Stimulated activated CD8-positive, alpha-beta memory T cell treated with anti-CD3 and anti-CD28 coated beads, Interleukin-7, amount 100 ng/mL, for 1 hour (primary cell): ENCODE measurements at places on chromosomes 3 and 15.

- DNase-seq, result no peak
These were observed 245.4 kb downstream of the ULK4 start for GRCh38 chr3:41716471-41716870.

GRCh38 chr3:155225417-155225816 is 68.1 kb downstream of the STRIT1 start:
- DNase-seq, result no peak

DNA sequence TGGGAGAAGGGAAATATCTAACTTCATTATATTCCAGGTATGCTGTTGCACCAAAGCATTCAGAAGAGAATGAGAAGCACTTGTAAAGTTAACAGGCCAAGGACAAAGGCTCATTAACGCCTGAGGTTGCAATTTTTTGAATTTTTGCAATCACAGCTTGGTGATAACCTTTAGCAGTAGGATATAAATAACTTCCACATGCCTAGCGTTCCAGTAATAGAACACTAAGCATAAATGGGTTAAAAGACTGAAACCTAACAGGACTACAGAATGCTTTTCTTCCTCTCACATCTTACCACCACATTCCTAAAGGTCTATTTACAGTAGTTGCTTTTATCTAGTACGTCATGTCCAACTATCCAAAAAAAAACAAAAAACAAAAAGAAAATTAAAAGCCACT is 57.4 kb upstream of the IMPG2 start:
- no peak for DNase-seq

DNA sequence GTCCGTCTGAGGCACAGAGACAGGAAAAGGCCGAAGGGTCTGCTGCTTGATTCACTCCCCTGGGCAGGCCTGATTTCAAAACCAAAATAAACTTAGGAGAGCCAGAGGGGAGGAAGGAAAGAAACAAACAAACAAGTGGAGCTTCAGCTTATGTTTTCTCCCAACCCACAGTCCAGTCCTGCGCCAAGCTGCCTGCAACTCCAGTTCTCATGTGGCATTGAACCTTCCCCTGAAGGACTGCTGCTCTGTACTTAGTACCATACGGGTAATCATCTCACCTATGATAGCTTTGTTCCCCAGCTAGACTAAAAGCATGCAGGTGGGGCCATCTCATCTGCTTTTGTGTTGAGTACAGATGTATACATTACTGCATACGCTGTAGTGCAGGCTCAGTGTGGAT is 236.4 kb downstream of the THRB start:
- DNase-seq, result no peak

- DNase-seq, result no peak
These were observed 74.0 kb upstream of the PHLDB2 start for GRCh38 chr3:111785034-111785433.

DNA sequence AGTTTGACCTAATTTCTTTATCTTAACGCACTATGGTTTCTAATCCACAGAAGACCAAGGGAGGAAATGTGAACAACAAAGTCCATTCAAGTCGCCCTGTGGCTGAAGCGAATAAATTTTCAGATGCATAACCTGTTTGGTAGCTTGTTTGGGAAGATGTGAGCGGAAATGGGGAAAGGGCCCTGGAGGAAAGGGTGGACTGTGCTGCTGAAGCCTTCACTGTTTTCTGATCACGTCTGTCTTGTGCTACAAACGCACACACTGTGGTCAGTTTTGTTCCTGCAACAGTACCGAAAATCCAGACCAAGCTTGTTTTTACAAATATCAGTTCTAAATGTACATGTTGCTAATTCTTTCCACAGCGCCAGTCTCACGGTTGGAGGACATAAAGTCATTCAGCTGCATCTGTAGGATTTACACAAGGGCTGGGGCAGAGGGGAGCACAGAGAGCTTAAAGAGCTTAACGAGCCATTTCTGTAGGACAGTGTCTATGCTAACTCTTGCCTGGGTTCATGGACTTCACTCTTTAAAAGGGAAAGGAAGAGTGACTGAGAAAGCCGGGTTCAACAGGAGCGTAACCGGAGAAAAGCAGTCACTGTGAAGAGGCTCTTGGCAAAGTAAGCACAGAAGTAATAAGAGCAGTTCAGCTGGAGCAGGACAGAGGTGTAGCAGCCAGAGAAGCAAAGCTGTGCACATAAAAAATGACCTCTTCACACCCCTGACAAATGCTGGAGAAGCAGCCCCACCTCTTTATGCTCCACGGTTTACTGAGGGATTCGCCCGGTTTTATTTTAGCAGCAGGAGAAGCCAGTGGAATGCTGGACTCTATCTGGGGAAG is 66.6 kb downstream of the USF3 start:
- no peak for DNase-seq

DNA sequence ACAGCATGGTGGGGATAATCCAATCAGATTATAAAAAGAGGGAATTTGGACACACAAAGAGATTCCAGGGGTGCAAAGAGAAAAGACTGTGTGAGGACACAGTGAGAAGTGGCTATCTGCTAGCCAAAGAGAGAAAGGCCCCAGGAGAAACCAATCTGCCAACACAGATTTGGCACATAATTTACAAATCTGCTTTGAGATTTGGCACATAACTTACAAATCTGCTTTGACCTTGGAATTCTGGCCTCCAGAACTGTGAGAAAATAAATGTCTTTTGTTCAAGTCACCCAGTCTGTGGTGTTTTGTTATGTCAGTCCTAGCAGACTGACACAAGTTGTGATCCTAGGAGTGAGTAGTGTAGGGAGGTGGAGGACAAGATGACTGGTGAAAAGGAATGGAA is 3.5 kb upstream of the TM4SF18 start:
- DNase-seq, result no peak

DNA sequence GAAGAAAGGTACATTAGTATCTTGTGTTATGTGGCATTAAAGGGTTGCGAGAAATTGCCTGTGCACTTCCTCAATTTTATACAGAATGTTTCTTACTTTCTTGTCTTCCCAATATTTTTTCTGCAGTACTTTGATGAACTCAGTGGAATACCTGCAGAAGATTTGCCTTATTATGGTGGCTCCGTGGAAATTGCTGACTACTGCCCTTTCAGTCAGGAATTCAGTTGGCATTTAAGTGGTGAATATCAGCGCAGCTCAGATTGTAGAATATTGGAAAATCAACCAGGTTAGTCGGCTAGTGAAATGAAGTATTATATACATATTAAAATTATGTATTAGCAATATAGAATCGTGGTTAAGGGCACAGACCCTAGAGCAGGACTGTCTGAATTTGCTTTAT is 61.3 kb downstream of the LMLN start:
- no peak for DNase-seq

DNA sequence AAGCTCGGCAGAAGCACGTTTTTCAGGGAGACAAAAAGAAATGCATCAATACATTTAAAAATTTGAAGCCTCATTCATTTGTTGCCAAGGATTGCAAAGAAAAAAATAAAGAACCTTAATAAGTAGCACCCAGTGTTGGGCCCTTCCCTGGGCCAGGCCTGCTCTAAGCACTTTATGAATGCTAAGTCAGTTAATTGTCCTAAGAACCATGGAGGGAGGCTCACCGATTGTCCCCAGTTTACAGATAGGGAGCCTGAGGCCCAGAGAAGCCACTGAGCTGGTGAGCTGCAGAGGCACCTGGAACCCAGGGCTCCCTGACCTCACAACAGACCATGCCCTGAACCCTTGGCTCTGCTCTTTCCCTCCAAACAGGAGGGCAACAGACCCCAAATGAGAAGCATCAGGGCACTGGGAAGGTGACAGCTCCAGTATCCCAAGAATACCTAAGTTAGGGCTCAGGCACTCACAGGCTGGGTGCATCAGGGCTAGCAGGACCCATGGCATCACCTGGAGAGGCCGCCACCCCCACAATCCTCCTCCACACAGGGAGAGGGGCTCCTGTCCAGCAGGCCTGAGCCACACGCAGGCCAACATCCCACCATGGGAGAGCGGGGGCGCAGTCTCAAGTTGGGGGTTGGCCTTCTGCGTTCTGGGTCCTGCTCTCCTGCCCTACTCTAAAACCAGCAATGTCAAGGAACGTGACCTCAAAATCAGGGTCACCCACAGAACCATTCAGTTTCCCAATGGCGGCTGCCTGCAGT is 3.9 kb downstream of the GRIP2 start:
- DNase-seq, result no peak

DNA sequence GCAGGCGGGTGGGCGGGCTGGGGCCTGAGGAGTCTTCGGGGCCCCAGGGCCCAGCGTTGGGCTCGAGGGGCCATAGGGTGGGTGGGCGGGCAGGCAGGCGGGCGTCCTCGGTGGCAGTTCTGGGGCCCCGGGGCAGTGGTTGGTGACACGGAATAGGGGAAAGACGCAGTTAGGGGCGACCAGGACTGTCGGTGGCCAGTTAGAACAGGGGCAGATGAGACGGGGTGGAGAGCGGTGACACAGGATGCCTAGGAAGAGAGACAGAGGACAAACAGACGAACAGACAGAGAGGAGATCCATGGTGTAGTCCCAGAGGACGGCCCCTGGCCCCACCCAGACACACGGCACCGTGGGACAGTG is 36.5 kb downstream of the GRIP2 start:
- DNase-seq, result no peak

DNA sequence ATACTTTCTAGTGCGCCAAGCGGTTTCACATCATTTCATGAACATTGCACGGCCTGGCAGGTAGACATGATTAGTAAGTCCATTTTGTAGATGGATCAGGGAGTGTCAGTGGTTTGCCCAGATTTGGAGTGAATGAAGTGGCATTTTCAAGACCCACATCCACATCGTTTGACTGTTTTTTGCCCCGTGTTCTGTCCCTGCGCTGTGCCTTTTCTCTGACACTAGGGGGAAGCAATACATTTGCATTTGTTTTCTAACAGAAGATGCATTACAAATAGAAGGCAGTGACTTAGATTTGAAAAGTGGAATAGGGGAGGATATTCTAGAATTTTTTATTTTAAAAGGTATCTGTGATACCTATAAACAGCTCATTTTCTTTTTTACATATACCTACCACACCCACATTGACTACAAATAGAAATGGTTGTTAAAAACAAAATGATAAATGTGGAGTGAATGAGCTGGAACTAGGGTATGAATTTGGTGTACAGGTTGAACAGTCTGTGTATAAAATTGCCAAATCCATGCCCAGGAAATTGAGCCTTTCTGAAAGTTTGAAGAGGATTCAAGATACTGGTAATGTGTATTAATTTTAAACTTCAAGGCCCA is 98.0 kb downstream of the USP13 start:
- DNase-seq, result no peak

- DNase-seq, result no peak
These were observed 2.7 kb downstream of the BOC start for GRCh38 chr3:113213896-113214587.

DNA sequence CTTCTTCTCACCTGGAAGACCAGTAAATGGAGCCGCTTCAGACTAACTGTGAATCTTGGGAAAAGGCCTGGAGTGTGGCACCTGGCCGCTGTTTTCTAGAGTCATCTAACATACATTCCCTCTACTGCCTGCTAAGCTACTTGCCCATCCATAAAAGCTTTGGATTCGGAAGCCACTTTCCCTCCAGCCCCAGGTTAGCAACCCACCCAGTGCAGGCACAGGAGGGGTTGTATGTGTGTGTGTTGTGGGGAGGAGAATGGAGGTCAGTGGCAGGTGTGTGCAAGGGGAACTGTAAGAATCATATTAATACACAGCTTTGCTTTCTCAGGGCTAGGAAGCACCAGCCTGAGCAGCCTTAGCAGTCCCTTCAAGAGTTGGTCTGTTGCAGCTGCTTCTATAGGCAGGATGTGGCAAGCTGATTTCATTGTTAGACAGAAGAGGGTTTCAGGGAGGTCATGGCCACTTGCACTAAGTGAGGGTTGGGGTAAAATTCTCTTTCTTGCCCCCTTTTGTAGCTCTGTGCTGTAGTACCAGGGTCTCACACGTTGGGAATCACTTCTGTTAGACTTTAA is 8.9 kb downstream of the NSUN3 start:
- DNase-seq, result no peak

DNA sequence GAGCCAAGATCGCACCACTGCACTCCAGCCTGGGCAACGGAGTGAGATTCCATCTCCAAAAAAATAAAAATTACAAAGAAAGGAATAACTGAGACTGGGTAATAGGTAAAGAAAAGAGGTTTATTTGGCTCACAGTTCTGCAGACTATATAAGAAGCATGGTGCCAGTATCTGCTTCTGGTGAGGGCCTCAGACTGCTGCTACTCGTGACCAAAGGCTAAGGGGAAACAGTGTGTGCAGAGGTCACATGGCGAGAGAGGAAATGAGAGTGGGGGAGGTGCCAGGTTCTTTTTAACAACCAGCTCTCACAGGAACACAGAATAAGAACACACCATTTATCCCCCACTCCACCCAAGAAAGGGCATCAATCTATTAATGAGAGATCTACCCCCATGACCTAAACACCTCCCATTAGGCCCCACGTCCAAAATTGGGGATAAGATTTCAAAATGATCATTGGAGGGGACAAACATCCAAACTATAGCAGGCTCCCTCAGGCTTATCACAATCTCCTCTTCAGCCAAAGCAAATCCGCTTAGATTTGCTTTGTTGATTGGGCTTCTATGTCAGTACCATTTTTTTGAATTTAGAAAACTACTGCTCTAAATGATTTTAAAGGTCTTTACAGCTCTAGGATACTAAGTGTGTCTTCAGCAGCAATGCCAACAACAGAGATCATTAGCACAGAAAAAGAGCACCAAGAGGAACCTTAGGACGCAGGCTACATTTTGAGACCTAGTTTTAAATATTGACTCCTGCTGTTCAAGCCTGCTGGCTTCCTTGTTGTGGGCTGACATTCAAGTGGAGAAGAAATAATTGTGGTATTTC is 84.2 kb upstream of the TBL1XR1 start:
- no peak for DNase-seq

DNA sequence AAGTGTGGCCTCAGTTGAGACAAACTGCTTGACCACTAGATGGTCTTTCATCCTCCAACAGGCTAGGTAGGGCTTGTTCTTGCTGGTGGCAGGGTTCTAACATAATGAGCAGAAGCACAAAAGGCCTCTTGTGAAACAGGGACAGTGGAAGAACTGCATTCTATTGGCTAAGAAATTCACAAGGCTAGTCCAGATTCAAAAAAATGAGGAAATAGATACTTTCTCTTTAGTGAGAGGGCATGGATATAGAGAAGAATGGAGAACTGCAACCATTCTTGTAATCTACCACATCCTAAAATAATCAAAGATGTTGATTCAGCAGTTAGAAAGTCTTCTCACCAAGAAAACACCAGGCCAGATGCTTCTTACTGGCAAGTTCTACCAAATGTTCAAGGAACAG is 143.7 kb upstream of the LRIG1 start:
- no peak for DNase-seq

DNA sequence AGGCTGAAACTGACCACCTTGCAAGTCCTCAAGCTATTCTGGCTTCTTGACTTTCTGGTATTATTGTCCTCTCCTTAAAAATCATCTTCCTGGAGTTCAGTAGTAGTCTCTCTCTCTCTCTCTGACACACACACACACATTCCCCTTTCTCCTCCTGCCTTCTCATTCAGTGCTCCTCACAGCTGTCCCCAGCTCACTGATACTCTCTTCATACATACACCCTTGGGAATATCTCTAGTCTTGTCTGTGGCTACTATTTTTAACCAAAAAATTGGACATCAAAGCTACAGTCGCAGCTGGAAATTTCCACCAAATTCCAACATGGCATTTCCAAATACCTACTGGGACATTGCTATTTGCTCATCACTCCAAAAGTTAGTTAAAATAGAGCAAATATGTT is 178.9 kb downstream of the ECT2 start:
- DNase-seq, result no peak

- no peak for DNase-seq
These were observed 344.0 kb upstream of the RARB start for GRCh38 chr3:25084016-25084415.

GRCh38 chr15:42080186-42080918 is 14.0 kb downstream of the PLA2G4D start:
- no peak for DNase-seq
